ENCODE measurements at places on chromosomes 1 and 21.
A peak's percentile ranks its signal among the peaks of the same experiment; 100 is the strongest.

GRCh38 chr1:227559499-227559898, 3.9 kb upstream of the ZNF678 start:
- DNase-seq = no peak

DNA sequence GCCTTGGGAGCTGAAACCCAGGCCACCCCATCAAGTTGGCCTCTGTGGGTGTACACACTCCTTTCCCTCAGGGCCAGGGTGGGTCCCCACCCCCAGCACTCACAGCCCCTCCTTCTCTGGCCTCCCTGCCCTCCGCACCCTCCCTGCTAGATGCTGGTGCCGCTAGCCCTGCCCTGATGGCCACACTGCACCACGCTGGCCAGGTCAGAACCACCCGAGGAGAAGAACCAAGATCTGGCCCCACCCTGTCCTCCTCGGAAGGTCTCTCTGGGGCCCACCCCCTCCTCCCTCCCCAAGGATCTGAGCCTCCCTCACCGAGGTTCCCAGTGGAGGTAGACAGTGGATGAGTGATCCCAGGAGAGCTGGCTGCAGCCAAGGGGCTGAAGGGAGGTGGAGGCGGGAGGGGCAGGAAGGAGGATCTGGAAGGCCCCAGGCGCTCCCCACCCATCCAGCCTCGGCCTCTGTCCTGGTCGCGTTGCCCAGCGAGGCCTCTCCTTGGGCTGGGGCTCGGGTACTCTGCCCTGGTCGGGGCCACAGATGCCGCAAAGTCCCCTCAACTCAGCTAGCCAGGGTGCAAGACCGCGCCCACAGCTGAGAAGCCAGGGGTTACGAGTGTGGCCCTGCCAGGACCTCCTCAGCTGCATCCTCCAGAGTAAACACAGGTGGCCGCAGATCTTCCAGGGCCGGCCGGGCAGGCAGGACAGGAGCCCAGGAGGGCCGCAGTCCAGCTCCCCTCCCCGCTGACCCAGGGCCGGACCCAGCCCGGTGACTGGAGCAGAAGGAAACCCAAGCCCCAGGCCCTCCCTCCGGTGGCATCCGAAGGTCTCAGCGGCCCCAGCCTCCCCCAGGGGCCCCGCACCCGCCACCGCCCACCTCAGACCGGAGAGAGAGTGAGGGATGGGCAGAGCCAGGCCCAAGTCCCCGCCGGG, 5.2 kb downstream of the B3GALT6 start:
- no peak for DNase-seq

- DNase-seq = no peak
Measured at GRCh38 chr1:244011271-244011670, 39.8 kb upstream of the ZBTB18 start.

GRCh38 chr1:6427441-6428390, 3.1 kb downstream of the ESPN start:
- no peak for DNase-seq

DNA sequence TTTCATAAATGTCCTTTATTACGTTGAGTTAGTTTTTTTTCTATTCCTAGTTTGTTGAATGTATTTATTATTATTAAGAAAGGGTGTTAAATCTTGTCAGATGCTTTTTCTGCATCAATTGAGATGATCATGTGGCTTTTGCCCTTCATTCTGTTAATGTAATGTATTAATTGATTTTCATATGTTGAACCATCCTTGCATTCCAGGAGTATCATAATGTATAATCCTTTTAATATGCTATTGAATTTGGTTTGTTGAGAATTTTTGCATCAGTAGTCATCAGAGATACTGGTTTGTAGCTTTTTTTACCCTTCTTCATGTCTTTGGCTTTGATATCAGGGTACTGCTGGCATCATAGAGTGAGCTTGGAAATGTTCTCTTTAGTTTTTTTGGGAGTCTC, 100.0 kb downstream of the POFUT2 start:
- no peak for DNase-seq

DNA sequence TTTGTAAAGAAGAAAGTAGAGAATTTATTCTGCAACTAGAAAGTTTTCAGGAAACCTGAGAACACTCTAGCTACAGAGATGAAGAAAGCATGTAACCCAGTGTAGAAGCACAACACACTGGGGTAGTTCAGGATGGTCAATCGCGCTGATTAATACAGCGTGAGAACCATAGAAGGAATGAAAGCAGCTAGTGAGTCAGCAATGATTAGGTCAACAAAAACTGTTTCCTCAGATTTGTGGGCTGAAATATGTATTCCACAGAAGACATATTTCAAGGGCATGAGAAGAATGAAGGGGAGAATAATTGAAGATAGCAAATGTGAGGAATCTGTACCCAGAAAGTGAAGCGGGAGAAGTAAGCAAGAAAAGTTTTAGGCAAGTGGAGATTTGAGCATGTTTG, 97.8 kb upstream of the ADGRL2 start:
- DNase-seq = peak; percentile 77

GRCh38 chr21:40912375-40912774, 65.4 kb upstream of the DSCAM start:
- DNase-seq = no peak

DNA sequence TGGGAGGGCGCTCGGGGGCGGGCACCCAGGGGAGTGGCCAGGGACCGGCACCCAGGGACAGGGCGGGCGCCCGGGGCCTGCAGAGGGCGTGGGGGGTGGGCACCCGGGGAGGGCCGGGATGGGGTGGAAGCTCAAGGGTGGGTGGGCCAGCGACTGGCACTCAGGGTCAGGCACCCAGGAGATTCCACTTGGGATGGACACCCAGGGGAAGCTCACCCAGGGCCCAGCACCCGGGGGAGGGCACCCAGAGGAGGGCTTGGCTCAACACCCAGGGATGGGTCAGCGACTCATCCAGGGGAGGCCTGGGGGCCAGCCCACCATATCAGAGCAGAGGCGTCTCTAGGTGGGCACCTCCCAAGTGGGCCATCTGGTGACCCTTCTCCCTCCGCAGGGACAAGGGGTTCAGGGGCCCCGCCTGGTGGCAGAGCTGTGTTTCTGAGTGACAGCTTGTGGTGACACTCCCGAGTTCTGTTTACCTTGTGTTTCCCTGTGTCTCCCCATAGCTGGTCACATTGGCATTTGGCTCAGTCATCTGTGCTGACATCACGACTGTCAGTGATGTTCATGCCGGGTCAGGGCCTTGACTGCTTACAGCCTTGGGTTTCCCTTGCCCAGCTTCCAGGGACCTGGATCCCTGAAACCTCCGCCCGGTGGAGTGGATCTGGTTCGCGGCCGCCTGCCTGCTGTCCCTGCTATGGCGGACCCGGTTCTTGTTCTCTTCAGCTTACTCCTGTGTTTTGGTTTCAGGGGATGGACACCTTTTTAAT, 749 bp downstream of the IBA57 start:
- DNase-seq = no peak

Data from SW 1271 (cell line).